Forelimb muscle (tissue), 1 donor: ENCODE measurements at places on chromosomes 16 and 17.

GRCh38 chr16:70653809-70654771 is 7.7 kb downstream of the IL34 start:
- peak; percentile 69 for DNase-seq

DNA sequence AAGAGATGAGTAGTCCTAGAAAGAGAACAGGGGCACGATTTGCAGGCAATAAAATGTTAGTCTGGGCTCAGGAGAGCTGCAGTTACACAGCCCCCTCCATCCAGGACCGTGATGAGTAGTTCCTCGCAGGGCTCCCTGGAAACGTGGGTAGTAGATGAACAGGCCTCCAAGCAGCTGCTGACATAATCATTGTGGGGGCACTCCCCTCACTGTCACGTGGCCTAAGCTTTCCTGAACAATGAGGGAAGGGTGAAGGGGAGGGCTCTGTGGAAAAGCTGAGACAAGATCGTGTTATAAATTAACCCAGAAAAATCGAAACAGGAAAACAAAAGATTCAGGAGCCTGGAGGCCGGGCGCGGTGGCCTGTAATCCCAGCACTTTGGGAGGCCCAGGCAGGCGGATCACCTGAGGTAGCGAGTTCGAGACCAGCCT is 1.3 kb upstream of the PER1 start:
- DNase-seq: peak; percentile 89

GRCh38 chr17:58344047-58344790 is 7.8 kb downstream of the SUPT4H1 start:
- DNase-seq: no peak

- DNase-seq: no peak
These were observed 17.3 kb downstream of the NATD1 start for GRCh38 chr17:21235921-21236320.

- DNase-seq: no peak
These were observed 16.6 kb downstream of the CHD9NB start for GRCh38 chr16:53036066-53036465.

GRCh38 chr16:69436896-69437295 is 12.5 kb downstream of the CYB5B start:
- DNase-seq: no peak

- DNase-seq: no peak
These were observed 446.3 kb downstream of the SLC39A11 start for GRCh38 chr17:72646176-72646575.

DNA sequence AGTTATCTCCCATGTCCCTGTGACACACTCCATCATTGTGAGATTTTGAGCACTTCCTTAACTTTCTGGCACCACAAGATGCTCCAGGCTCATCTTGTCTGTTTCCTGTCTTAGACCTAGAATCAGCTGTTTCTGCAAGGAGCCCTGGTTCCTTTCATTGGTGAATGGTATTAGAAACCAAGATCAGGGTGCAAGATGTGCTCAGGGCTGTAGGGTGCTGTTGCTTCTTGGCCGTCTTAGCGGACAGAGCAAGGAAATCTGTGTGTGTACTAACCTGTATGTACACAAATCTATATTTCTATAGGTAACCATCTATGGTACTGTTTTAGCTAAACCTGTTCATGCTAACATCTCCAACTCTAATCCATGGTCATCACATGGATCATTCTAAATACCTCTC is 8.1 kb upstream of the PRM1 start:
- DNase-seq: no peak

- DNase-seq: no peak
These were observed 19.3 kb upstream of the SLFN13 start for GRCh38 chr17:35467824-35468223.

DNA sequence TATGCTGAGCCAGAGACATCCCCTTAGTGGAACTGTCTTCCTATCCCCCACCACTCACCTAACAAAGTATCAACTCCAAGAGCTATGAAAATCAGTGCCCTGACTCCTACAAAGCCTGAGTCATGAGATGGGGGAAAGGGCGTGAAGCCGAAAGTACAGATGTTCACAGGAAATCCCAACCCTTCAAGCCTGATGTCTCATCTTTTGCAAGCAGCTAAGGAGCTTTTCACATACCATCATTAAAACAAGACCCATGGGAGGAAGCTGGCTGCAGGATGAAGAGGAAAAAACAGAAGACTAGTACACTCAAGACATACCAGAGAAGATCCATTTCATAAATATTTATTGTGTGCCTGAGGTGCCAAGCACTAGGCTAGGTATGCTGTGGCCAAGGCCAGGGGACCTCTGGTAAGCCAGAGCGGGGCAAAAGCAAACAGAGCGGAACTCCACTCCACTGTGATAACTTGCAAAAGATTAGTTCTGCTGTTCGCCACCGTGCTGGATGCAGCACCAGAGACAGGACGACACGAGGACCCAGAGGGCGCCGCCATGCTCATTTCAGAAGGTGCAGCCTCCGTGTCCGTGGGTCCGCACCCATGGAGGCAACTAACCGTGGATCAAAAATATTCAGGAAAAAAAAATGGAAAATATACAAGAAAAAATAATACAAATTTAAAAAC is 4.5 kb upstream of the MNT start:
- no peak for DNase-seq

- DNase-seq: no peak
These were observed 67.4 kb downstream of the SIAH1 start for GRCh38 chr16:48317614-48318315.
